ENCODE measurements at places on chromosomes 7 and 10.

DNA sequence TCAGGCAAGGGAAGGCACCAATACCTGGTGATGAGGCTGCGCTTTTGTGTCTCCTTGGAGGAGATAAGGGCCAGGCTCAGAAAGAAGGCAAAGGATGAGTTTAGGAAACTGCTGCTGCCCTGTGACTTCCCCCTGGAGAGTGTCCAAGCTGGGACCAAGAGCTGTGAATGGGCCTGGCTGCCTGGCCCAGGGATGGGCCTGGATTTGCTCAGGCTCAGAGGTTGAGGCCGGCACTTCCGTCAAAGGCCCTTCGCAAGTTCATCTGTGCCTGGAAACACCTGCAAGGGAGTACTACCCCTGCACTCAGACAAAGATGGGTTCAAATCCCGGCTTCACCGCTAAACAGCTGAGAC lies 50.5 kb upstream of the NANOS1 start:
- DNase-seq = no peak

DNA sequence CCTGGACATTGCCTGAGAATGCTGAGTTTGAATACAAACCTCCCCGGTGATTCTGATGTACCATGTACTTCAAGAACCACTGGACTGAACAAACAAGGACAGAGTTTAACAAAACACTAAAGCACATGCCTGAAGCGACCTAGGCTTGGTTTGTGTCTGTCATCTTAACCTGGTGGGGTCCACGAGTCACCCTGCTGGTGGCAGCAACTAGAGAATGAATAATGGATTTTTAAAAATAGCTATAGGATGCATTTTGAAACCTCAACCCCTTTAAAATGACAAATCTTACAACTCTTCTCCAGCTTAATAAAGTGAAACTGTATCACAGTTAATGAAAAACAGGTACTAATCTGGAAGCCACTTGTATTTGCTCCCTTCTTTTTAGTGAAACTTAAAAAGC lies 25.2 kb downstream of the CDHR3 start:
- DNase-seq = no peak

GRCh38 chr7:79293655-79294142 lies 159.8 kb downstream of the MAGI2 start:
- peak; percentile 74 for DNase-seq

DNA sequence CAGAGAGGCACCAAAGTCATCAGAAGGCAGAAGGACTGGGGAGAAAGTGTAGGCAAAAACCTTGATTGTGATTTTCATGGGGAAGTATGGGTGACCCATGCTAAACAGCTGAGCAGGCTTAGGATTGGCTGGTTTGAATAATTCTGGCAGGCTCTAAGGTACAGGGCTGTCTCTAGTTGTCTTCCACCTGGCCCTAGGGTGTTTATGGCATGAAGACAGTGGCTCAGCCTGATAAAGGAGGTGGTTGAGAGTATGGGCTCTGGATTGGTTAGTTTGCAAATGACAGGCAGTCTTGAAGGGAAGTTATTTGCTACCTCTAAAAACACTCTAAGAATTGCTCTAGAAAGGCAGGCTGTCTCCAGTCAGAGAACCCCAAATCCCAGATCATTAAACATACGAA lies 100.3 kb downstream of the STRA8 start:
- DNase-seq = no peak

- DNase-seq = no peak
Measured at GRCh38 chr10:15439341-15439842, 68.3 kb upstream of the FAM171A1 start.

- peak; percentile 22 for DNase-seq
Measured at GRCh38 chr7:43112941-43113621, 634 bp downstream of the HECW1 start.

- DNase-seq = no peak
Measured at GRCh38 chr10:110304394-110304779, 333 bp downstream of the SMNDC1 start.

GRCh38 chr7:44767912-44768627 lies 19.4 kb downstream of the ZMIZ2 start:
- DNase-seq = no peak

- no peak for DNase-seq
Measured at GRCh38 chr10:128868481-128868880, 598.6 kb upstream of the MGMT start.

DNA sequence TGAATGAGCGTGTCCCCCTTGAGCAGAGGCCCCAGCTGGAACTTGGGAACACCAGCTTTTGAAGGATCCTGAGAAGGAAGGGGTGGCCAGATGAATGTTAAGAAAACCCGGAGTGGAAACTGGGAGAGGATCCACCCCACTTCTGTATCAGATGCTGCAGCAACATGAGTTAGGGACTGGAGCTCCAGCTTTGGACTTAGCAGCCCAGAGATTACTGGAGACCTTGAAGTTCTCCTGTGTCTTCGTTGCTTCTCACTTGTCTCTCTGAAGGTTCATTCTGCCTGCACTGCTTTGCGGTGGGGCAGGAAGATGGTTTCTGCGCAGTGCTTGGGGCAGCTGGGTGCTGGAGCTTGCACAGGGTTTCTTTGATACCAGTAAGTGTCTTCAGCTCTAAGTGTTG lies 9.3 kb downstream of the TMEM248 start:
- peak; percentile 48 for DNase-seq

DNA sequence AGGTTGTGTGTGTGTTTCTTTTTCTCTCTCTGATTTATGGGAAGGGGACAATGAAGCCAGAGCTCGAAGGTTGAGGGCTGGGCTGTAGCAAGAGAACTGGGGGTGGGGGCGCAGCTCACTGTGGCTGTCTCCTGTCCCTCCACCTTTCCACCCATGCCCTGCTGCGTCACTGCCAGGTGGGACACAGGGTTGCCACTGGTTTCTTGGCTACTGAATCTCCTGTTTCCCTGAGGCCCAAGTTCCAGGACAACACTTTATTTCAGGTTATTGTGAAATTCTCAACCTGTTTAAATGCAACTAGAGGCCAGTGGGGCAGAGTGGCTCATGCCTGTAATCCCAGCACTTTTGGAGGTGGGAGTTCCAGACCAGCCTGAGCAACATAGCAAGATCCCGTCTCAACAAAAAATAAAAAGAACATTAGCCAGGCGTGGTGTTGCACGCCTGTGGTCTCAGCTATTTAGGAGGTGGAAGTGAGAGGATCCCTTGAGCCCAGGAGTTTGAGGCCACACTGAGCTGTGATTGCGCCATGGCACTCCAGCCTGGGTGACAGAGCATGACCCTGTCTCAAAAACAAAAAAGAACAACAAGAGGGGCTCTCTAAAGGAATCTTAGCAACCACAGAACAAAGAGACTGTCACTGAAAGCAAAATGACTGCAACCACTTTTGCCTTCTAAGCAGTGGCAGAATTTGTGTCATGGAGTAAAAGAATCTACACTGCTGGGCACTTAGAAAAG lies 22.6 kb downstream of the TBATA start:
- no peak for DNase-seq

GRCh38 chr10:15579605-15580004 lies 140.1 kb downstream of the ITGA8 start:
- peak; percentile 18 for DNase-seq

DNA sequence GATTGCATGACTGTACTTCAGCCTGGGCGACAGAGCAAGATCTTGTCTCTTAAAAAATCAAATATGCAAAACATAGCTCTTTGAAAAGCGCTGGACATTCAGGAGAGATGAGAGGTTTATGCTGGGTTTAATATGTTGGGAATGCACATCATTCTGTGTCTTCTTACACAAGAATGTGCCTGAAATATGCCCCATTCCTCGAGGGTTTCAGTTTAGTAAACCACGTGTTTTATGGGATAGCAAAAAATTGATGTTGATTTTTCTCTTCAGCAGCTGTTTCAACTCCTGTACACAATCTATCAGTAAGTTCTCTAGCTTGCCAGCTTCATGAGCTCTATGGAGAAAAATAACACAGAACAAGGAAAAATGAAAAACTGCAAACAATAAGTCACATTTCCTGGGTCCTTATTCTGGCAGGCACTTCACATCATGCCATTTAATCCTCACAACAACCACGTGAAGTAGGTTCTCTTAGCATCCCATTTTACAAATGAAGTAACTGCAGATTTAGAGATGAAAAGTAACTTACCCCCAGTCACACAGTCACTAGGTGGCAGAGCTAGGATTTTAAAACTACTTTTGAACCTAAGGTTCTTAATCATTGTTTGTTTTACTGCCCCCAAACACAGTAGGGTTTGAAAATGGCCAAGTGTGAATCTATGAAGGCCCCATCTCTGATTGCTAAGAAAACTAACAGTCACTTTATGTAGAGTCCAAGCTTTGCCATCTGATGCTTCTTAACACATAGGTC lies 423.6 kb downstream of the PHTF2 start:
- no peak for DNase-seq

- DNase-seq = no peak
Measured at GRCh38 chr10:88866454-88866853, 13.6 kb upstream of the STAMBPL1 start.

- DNase-seq = no peak
Measured at GRCh38 chr10:89952751-89953150, 251.4 kb downstream of the KIF20B start.

GRCh38 chr10:31693491-31693890 lies 235.1 kb downstream of the ARHGAP12 start:
- DNase-seq = no peak

DNA sequence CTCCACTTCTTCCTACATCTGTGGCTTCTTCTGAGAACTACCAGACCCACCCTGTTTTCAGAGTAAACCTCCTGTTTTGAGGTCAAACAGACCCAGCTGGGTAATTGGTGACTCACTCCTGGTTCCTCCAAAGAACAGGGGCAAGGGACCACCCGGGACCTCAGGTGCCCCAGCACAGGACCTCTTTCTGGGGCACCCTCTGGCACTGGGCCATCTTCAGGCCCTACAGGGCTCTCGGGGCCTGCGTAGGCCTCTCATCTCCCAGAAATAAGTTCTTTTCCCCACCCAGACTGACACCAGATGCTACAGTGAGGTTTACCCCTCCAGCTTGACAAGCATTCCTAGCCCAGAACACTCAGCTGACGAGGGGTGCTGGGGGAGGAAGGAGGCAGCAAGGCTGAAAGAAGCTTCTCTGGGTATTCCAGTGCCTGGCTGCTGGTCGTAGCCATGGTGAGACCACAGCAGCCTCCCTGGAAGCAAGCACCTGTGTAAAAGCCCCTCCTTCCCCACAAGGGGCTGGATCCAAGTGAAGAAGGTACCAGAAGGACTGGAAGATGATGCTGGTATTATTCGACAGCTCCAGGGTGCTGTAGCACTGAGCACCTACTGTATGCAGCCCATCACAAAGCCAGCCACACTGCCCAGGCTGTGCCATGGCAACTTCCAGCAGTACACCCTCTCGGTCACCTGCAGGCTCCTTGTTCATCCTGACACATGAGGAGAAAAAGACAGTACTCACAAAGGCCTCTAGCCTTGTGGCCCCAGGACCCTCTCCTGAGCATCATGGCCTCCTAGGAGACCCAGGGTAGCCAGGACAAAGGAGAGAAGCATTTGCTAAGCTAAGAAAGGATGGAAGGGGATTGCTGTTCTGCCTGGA lies 47.4 kb downstream of the ALOX5 start:
- peak; percentile 20 for DNase-seq

GRCh38 chr7:41010967-41011366 lies 691.9 kb downstream of the INHBA start:
- DNase-seq = no peak

GRCh38 chr7:154781369-154782303 lies 221.3 kb downstream of the PAXIP1 start:
- no peak for DNase-seq

DNA sequence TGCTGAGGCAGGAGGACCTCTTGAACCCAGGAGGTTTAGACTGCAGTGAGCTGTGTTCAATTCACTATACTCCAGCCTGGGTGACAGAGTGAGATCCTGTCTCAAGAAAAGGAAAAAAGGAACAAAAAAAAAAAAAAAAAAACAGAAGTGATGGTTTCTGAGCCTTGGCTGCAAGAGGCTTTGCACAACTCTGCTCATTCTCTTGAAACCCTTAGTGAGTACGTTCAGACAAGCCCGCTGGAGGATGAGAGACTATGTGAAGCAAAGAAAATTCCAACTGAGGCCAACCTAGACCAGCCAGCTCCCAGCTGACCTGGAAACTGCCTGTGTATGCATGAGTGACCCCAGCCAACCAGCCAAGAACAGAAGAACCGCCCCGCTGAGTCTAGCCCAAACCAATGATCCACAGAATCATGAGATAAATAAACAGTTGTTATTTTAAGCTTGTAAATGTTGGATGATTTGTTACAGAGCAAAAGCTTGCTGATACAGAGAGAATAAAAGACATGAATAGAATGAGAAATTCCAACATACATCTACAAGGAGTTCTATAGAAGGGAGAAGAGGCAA lies 50.6 kb upstream of the FZD9 start:
- no peak for DNase-seq

DNA sequence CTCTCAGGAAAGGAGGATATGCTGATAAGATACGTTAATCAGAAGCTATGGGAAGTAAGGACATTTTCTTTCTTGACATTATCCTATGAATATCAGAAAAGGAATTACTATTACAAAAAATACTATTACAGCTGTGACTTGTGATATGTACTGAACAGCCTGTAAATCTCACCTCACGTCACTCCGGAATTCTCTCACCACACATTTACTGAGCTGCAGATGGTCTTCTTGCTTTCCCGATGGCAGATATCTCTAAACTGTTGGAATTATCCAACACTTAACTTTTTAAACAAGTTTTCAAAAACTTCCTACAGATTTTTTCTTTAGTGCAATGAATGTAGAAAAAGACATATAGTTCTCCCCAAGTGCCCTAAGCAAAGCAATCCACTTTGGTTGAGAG lies 313.4 kb downstream of the GPR37 start:
- DNase-seq = no peak

GRCh38 chr10:23457632-23458417 lies 18.9 kb downstream of the OTUD1 start:
- DNase-seq = no peak

DNA sequence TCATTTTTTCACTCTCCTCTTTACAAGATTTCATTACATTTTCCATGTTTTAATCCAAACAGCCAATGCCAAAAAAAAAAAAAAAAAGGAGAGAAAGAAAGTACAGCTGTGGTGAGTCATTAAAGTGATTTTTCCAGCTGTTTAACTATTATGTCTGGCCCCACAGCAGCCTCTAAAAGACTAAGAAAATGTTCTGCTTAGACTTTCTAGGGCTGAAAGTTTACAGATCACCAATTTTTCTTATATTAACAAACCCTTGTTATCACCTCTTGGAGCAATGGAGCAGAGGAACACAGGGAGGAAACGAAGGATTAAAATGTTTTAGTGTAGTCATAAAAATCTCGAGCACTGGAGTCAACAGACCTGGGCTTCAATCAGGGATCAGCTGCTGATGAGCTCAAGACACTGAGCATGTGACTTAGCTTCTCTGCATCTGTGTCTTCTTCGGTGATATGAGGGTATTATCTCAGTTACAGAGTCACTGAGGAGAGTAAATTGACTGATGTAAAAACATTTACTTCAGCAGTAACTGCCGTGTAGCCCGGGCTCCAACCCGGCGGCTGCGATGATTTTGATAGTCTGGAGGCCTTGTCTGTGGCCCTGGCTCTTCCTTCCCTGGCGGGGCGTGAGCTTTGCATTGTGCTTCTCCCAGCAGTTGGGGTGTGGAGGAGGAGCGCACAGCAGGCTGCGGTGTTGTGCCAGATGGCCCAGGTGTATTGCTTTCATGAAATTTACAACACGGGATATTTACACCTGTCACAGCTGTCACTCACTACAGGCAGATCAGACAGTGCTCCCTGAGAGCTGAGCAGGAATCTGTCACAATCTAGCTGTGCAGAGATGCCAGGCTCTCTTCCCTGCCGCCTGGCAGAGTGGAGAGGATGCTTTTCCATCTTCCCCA lies 298.3 kb upstream of the FZD8 start:
- DNase-seq = no peak
